ENCODE measurements at places on chromosomes 2 and 18.

DNA sequence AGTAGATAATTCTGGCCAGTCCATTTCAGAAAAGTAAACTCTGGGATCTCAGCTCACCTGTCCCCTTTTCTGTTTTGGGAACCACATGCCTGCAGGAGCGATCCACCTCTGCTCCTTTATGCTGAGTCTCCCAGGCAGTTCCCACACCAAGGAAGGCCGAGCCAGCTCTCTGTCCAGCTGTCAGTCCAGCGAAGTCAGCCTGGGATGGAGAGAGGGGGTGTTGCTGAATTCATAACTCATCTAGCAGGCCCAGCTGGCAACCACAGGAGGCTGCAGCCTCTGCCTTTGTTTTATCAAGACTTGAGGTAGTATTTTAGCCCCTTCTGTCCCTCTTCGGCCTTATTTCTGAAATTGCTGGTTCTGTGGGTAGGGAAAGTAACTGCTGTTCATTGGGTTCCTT, 209.9 kb downstream of the ARL4C start:
- no peak for DNase-seq

DNA sequence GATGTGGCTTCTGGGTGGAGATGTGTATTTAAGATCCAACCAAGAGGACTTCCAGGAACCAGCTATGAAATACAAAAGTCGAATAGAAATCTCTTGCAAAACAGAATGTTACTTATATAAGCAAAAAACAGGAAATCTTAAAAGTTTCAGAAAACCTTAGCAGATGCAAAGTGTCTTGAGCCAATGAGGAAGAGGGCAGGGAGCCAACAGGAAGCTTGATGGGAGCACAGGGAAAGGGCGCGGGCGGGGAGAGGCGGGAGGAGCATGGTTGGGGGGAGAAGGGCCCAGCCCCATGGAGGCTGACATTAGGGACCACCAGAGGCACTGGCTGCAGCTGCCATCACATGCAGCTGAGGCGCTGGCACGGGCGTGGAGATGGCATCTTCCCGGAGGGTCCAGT, 203.3 kb downstream of the SNTG2 start:
- peak; percentile 73 for DNase-seq

DNA sequence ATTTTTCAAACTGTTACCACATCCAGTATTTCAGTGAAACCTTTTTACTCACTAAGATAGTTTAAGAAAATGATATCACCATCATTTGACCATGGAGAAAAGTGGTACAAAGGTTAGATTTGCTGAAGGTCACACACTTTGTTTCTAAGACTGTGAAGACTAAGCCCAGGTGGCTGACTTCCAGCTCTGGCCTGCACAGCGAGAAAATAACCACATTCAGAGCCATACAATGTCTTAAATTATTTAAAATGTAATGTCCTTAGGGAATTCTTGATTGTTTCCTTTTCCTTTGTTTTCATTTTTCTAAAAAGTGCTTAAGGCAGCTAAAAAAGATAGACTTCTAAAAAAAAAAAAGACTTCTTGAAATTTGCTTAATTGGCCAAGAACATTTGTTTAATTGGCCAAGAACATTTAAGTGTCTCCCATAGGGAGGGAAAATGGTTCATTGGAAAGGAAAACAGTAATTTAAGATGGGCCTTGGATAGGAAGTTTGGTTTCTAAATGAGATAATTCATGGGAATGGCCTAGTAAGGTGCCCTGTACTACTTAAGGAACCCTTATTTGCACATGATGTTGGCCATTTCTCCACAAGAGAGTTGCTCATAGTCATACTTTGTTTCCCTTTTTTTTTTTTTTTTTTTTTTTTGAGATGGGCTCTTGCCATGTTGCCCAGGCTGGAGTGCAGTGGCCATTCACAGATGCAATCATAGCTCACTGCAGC, 45.2 kb downstream of the CYP1B1 start:
- DNase-seq: no peak

GRCh38 chr2:165017966-165018596, 62.8 kb upstream of the SLC38A11 start:
- DNase-seq: no peak
